ENCODE measurements at places on chromosomes 1 and 21.

DNA sequence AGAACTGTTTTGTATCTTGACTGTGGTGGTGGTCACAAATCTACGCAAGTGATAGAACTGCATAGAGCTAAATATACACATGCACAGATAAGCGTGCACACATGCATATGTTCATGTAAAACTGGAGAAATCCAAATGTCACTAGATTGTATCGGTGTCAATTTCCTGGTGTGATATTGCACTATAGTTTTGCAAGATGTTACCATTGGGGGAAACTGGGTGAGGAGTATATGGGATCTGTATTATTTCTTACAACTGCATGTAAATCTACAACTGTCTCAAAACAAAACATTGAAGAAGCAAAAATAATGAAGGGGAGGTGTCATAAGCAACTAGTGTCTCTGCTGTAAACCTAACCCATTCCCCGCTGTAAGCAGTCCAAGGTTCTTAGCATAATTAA lies 30.2 kb downstream of the FAM163A start:
- DNase-seq: no peak

- DNase-seq: no peak
Measured at GRCh38 chr1:161009602-161010211, 11.2 kb downstream of the F11R start.

DNA sequence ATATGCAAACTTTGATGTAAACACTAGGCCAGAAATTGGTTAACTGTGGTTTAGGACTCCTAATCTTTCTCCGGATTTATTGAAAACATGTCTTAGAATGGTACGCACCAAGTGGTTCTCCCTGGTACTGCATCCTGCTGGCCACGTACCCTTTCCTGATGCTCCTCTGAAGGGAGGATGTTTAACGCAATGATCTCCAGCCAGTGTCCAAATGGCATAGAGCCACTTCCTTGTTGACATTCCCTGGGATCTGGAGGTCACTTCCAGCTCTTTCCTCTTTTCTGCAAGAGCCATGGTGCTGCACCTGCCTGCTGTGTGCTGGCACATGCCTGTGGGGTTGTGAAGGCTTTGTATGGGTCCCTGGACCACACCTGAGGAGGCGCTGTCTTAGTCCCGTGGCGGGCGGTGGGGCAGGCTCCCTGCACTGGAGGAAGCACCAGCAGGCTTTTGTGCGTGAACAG lies 53.9 kb downstream of the GALNT2 start:
- DNase-seq: no peak

- DNase-seq: no peak
Measured at GRCh38 chr1:175576865-175577264, 166.5 kb downstream of the TNR start.

DNA sequence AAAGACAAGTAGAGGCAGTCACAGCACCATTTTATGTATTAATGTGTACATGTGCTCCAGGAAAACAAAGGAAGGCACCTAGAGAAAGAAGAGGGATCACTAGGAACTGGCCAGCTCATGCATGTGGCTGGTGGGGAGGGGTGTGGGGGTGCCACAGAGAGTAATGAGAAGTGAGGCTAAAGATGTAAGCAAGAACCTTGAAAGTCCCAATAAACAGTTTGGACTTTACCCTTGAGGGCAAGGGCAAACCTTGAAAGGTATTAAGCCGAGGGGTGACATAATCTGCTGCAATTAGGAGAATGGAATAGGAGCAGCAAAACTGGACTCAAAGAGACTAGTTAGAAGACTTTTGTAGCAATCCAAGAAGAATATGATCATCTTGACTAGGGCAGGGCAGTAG lies 51.5 kb downstream of the ERI3 start:
- DNase-seq: no peak

GRCh38 chr1:215219372-215219771 lies 136.8 kb downstream of the KCNK2 start:
- no peak for DNase-seq

- no peak for DNase-seq
Measured at GRCh38 chr1:225765982-225766674, 11.5 kb upstream of the SRP9 start.

- no peak for DNase-seq
Measured at GRCh38 chr1:147109041-147109440, 63.2 kb downstream of the PRKAB2 start.

DNA sequence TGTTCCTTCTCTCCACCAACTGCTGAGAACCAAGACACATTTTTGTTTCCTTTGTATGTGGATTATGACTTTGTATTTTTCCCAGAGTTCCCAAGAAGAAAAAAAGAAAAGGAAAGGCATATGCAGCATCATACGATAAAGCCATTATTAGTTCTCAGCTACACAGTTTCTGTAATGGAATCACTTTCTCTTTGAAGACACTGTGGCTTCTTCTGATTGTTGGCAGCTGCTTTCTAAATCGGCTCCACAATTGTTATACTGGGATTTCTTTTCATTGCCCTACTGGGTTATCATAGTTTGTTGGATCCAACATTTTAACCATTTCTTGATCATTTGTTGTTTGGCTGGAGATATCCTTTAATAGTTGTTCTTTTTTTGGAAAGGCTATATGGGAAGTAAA lies 89.5 kb upstream of the HIVEP3 start:
- DNase-seq: no peak

- no peak for DNase-seq
Measured at GRCh38 chr1:189908113-189908512, 569.6 kb downstream of the BRINP3 start.

GRCh38 chr1:59688976-59689375 lies 125.8 kb upstream of the HOOK1 start:
- no peak for DNase-seq

DNA sequence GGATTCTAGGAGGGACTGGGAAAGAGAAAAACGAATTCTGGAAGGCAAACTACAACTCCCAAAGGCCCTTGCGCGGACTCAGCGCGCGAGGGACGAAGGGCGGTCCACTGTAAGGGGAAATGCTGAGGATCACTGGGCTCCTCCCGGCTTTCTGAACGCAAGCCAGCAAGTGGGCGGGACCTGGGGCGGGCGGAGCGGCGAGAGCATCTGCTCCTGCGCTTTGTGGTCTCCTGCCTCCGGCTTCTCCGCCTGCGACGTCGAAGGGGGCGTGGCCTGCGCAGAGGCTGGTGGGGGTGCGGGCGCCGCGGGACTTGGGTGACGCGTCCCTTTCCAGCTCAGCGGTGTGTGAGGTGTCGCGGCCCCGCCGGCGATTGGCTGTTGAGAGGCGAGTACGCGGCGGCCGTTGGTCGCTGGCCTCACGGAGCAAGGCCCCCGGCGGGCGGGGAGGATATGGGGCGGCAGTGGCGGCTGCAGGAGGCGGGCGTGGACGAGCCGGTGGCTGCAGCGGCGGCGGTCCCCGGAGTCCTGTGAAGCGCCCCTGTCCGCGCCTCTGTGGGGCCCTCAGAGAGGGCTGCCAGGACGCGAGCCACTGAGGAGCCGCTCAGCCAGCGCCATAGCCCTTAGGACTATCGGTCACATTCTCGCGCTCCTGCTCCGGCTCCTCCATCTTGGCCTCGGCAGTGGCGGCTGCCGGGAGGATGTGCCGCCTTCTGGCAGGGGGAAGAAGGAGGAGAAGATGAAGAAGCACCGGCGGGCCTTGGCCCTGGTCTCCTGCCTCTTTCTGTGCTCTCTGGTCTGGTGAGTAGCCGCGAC lies at the start of gene SUCO:
TSS of gene SUCO (plus strand) at position 451 of the 813 bp plus-strand sequence. CDS start at position 737, 286 bp downstream.
- DNase-seq: peak; percentile 100

DNA sequence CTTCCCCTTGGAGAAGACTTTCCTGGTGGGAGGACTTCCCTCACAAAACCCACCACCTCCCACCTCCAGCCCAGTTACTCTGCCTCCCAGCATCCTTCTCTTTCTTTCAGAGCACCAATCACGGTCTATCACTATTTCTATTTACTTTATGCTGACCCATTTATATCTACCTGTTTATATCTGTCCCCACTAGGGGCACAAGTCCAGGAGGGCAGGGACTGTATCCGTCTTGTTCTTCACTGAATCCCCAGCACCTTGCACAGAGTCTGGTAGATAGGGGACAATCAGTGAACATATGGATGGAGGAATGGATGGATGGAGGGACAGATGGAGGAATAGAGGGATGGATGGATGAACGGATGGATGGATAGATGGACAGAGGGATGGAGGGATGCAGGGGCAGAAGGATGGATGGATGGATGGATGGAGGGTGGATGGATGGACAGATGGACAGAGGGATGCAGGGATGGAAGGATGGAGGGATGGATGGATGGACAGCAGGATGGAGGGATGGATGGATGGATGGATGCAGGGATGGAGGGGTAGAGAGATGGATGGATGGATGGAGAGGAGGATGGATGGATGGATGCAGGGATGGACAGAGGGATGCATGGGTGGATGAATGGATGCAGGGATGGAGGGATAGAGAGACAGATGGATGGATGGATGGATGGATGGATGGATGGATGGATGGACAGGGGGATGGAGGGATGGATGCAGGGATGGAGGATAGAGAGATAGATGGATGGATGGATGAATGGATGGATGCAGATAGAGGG lies 5.5 kb downstream of the C1QB start:
- no peak for DNase-seq

Measured in tongue (tissue), 3 donors.